Kidney tubule cell (primary cell): ENCODE measurements at places on chromosomes 7 and 10.

GRCh38 chr7:110486549-110486948 lies 604.4 kb upstream of the LRRN3 start:
- DNase-seq, result no peak

DNA sequence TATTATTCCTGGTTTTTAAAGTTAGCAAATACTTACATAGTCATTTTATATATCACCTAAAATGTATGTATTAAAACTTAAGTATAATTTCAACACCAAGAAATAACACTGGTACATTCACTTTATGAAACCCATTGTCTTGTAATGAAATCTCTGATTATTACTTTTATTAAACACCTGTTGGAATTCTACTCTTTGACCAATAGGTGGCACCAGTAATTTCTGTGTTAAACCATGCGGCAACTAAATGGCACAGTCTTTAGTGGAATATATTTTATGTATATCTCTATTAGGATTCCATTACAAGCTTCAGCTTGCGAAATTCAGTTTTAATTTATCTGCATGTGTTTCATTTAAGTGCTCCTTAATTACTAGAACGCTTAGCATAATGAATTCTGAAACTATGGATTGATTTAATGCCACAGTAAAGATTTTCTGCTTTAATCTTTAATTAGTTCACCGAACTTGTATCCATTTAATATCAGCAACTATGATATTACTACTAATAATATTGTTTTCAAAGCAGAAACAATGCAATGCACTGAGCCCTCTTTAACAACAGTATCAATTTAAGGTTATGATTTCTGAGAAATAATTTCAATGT lies 181.3 kb downstream of the MAGI2 start:
- peak; percentile 52 for DNase-seq

GRCh38 chr10:63173468-63174232 lies 40.5 kb downstream of the NRBF2 start:
- no peak for DNase-seq

- DNase-seq, result no peak
Observed at GRCh38 chr10:31023558-31023957, 8.1 kb downstream of the ZNF438 start.

DNA sequence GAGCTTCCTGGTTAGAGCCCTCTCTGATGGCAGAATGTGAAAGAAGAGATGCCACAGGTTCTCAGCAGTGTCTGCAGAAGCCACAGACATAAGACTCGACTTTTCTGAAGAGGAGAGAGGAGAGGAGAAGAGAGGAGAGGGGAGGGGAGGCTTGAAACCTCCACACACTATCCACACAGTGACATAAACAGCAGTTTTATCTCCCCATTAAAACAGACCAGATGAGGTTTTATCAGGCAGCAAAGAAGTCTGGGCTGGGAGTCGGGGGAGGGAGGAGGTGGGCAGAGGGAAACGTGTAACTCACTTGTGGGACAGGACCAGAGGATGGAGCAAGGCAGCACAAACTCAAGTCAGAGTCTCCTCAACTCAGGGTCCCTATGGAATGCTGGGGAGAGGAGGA lies 76.5 kb downstream of the XPNPEP1 start:
- no peak for DNase-seq

DNA sequence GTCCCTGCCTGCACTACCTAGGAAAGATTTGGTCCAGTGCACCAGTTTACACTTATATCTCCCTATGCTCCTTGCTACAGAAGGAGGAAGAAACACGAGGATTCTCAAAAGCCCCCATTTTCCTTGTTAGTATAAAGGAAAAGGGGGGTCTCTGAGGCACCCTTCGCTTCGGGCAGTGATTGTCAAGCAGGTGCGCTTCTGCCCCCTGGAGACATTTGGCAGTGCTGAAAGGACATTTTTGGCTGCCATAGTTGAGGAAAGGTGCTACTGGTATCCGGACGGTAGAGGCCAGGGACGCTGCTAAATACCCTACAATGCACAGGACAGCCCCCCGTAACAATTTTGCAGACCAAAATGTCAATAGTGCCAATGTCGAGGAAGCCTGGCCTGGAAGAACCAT lies 193.7 kb downstream of the GFRA1 start:
- DNase-seq, result no peak

- peak; percentile 63 for DNase-seq
Observed at GRCh38 chr10:9786576-9786975, 1231.1 kb upstream of the CELF2 start.

GRCh38 chr7:127844165-127844564 lies 187.1 kb downstream of the LRRC4 start:
- peak; percentile 35 for DNase-seq

- DNase-seq, result no peak
Observed at GRCh38 chr10:132471125-132471451, 66.5 kb upstream of the INPP5A start.

- DNase-seq, result no peak
Observed at GRCh38 chr7:45501791-45502190, 72.4 kb upstream of the ADCY1 start.

GRCh38 chr7:31633894-31634494 lies 53.0 kb upstream of the PPP1R17 start:
- peak; percentile 67 for DNase-seq

- no peak for DNase-seq
Observed at GRCh38 chr7:135808206-135808605, 59.6 kb upstream of the FAM180A start.

DNA sequence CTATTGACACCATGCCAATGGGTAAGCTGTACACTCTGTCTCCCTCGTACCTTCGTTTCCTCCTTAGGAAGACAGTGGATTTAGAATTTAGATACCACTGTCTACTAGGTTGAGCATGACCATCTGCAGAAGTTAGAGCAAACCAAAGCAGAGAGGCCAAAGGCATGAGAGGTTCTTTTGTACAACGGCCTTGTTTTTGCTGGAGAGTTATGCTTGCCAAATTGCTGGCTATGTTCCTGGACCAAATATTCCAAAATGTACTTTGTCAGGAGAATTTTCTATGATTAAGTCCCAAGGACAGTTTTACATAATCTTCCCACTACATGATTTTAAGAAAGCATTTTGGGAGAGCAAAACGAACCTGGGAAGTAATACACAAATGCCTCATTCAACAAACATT lies 47.9 kb upstream of the PLCE1 start:
- no peak for DNase-seq

GRCh38 chr10:84862551-84862950 lies 534.2 kb downstream of the CCSER2 start:
- no peak for DNase-seq

DNA sequence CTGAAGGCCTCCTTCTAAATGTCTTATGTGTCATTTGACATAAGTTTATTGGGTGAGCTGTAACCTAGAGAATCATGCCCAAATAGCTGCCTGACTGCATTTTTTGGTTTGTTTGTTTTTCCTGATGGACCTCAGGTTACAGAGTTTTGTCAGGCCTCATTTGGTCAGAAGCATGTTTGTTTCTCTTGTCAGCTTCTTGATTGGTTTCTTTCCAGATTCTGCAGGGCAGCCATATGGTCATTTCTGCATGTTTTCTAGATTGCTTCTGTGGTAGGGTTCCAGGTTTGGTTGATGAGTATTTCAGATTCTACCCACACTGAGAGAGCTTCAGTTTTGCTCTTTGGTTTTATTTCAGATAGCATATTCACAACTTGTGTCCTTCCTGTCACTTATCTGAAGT lies 28.0 kb downstream of the GLCCI1 start:
- DNase-seq, result peak; percentile 65

- DNase-seq, result no peak
Observed at GRCh38 chr10:119284679-119285096, 77.3 kb downstream of the GRK5 start.

DNA sequence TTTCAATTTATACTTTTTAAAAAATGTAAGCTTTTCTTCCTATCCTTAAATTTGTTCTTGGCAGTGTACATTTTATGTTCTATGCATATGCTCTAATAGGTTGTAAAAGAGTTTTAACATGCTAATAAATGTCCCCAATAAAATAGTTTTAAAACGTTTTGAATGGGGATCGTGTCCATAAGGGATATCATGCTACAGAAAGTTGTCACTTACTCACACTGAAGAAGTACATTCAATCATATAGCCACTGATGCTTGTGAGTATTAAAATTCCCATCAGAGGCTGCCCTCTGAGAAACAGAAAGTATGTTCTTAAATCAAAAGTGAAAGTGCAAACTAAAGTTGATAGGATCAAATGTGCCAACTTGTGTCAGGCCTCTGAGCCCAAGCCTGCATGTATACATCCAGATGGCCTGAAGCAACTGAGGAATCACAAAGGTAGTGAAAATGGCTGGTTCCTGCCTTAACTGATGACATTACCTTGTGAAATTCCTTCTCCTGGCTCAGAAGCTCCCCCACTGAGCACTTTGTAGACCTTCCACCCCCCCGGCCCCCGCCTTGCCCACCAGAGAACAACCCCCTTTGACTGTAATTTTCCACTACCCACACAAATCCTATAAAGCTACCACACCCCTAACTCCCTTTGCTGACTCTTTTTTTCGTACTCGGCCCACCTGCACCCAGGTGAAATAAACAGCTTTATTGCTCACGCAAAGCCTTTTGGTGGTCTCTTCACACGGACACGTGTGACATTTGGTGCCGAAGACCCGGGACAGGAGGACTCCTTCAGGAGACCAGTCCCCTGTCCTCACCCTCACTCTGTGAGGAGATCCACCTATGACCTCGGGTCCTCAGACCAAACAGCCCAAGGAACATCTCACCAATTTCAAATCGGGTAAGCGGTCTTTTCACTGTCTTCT lies 877 bp upstream of the NOD1 start:
- DNase-seq, result peak; percentile 39

DNA sequence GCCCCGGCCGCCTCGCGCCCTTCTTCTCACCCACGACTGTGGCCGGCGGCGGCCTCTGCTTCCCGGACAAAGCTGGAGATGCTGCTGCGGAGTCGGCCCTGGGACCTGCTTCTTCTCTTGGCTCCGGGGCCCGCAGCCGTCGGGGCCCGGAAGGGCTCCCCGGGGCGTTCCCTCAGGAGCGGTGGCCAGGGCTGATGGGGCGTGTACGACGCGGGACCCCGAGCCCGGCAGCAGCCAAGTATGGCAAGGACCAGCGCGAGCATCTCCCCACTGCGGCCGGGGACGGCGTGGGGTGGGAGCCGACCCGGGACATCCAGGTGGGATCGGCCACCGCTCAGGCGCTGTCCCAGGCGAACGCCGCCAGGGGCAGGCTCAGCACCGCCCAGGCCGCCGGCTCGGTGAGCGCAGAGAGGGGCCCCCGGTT lies 27.6 kb upstream of the BMS1 start:
- DNase-seq, result no peak

DNA sequence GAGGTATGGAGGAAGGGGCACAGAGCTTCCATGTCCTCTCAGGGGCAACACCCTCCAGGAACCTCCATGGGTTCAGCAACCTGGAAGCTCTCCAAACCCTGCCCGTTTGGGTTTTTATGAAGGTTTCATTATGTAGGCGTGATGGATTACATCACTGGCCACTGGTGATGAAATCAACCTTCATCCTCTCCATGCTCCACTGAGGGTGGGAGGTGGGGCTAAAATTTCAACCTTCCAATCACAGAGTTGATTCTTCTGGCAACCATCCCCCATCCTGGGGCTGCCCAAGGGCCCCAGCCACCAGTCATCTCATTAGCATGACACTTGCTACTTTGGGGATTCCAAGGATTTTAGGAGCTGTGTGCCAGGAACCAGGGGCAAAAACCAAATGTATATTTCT lies 90.1 kb downstream of the TEX36 start:
- DNase-seq, result no peak

DNA sequence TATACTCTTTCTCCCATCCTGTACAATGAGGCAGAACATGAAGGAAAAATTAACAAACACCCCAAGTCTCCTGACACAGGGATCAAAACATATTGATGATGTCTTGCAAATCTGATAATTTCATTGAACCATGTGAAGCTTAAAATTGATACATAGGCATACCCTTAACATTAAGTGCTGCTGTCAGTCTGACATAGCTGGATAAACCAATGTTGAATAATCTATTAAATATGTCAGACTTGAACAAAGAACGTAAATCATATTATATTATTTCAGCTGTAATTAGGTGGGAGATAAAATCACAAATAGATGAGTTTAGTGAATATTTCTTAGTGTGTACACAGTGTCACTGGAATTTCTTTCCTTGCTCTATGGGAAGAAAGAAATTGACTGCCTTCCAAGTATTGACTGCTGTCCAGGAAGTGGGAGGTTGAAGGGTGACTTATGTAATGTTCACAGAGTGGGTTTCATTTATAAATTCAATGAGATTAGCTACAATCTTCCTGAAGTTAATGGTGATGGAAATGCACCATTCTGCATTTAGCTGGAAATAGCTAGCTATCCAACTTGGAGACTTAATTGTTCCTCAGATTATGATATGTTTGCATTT lies 170.8 kb downstream of the AUTS2 start:
- DNase-seq, result no peak

DNA sequence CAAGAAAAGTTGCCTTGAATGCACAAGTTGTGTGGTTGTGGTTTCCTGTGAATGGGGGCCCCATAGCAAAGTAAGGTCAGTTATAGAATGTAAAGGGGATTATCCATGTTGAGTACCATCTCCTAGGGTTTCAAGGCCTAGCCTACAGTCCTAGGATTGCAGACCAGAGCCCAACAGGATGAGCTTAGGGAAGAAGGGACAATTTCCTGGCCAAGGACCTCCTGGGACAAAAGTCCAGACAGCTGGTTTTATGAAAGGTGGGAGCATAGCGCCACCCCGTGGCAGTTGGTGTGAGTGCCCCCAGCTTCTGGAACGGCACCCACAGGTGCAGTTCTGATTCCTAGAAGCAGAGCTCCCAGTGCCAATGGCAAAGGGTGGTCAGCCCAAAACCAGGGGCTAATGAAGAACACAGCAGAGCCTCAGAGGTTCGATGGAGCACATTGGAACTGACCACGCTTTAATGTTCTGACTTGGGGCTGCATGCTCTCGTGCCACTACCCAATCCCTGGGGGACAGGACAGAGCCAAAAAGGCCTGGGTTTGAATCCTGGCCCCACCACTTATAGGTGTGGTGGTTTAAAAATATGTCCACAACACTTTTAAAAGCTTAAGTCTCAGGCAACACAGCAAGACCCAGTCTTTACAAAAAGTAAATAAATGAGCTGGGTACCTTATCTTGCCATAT lies 25.8 kb upstream of the TMEM120A start:
- DNase-seq, result peak; percentile 67

DNA sequence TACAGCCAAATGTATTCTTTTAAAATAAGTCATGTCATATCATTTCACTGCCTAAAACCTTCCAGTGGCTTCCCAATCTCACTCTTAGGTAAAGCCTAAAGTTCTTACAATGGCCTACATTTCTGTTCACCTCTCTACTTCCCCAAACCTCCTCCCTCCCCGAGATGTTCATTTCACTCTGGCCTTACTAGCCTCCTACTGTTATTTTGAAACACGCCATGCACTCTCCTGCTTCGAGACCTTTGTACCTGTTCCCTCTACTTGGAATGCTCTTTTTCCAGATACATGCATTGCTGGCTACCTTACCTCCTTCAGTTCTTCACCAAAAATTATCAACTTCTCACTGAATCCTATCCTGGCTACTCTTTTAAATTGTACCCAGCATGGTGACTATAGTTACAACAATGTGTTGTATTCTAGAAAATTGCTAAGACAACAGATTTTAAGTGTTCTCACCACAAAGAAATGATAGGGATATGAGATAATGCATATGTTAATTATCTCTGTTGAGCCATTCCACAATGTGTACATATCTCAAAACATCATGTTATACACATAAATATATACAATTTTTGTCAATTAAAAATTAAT lies 50.6 kb upstream of the STRIP2 start:
- DNase-seq, result no peak
